Activated CD8-positive, alpha-beta T cell treated with anti-CD3 and anti-CD28 coated beads for 36 hours (primary cell): ENCODE measurements at places on chromosomes 1 and 21. TPM values are rescaled to one million over a fixed set of nuclear protein-coding genes. Genes with fewer than 3 reads are reported as not detected.

DNA sequence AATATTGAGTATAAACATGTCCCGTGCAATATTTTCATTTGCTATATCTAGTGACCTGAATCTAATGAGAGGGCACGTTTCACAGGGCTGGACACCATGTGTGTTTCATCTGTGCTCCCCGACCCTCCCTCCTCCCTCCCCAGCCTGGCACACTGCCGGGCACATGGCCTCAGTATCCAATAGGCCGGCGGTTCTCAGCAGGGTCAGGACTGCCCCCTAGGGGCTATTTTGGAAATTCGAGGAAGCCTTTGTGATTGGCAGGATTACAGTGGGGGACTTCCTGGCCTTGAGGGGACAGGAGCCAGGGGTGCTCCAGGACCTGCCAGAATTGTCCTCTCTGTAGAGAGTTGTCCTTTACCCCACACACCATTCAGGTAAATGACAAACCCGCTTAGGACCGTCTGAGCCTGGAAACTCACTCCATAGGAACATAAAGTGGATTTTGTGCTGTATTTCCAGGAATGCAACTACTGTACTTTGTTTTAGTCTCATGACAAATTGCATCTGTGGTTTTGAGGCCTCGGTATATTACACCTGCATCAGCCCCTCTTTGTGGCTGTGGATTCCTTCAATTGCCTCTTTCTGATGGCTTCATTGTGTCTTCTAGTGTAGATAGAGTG is 109.5 kb upstream of the SIM2 start:
- DNase-seq: peak; percentile 56
- no peaks in the 10 kb centered on the region for H3K36me3 ChIP-seq
- no peak overlapping the region for H3K4me3 ChIP-seq

- H3K27ac ChIP-seq: no peak overlapping the region
- no peaks in the 10 kb centered on the region for H3K36me3 ChIP-seq
Observed at GRCh38 chr1:64186138-64186897, 17.1 kb upstream of the UBE2U start.

- H3K4me3 ChIP-seq: no peak overlapping the region
- H3K36me3 ChIP-seq: no peaks in the 10 kb centered on the region
- H3K27me3 ChIP-seq: no peaks in the 10 kb centered on the region
- no peaks in the 10 kb centered on the region for H3K4me1 ChIP-seq
Observed at GRCh38 chr1:81470275-81470674, 330.5 kb upstream of the ADGRL2 start.

DNA sequence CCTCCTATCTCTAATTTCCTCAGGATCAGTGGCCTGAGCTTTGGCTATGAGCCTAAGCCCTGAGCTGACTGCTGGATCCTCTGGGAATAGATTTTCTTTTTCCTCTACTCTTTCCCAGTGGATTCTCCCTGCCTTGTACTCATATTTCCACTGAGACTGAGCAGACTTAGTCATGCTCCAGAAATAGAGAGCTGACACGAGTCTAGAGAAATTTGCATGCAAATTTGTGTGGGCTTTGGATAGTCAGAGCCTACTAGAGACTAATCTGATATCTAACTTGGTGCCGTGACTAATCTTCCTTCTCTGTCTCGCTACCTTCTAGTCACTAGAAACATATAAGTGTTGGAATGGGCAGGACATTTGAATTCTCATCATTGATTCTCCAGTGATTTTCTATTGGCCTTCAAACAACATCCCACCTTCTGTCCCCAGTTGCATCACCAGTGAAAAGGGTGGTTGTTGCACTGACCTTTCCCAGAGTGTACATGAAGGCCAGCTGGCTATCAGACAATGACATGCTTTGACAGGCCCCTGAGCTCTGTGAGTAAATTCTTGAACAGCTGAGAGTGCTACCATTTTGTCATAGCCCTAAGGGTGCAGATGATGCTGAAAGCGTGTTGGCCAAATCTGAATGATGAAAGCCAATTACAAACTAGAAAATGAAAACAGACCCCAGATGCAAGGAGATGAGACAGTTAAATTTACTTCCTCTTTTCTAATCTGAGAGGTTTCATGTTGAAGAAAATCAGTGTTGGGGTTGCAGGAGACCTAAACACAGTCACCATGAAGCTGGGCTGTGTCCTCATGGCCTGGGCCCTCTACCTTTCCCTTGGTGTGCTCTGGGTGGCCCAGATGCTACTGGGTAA is at the start of gene FCRLA:
Gene FCRLA, plus strand, starts transcription at position 748 of the 866 bp plus-strand sequence. Its CDS starts 36 bp downstream, at position 784.
- peaks cover 11% of the 10 kb centered on the region for H3K27me3 ChIP-seq
- no peak within 1 kb of the TSS for H3K27ac ChIP-seq
- no peaks in the 10 kb centered on the region for H3K36me3 ChIP-seq
- DNase-seq: no peak
- H3K4me1 ChIP-seq: no peaks in the 10 kb centered on the region

GRCh38 chr1:53123453-53124140 is 18.8 kb downstream of the SLC1A7 start:
- DNase-seq: no peak
- H3K36me3 ChIP-seq: no peaks in the 10 kb centered on the region
- no peaks in the 10 kb centered on the region for H3K27me3 ChIP-seq
- no peak overlapping the region for H3K27ac ChIP-seq
- no peak overlapping the region for H3K4me3 ChIP-seq

GRCh38 chr1:119564548-119564947 is 57.5 kb downstream of the HSD3B1 start:
- H3K36me3 ChIP-seq: no peaks in the 10 kb centered on the region
- no peak for DNase-seq
- H3K4me3 ChIP-seq: no peak overlapping the region
- H3K4me1 ChIP-seq: no peaks in the 10 kb centered on the region

GRCh38 chr1:93989601-93990000 is 80.4 kb upstream of the GCLM start:
- no peak overlapping the region for H3K4me3 ChIP-seq
- no peak overlapping the region for H3K27ac ChIP-seq
- no peaks in the 10 kb centered on the region for H3K36me3 ChIP-seq
- H3K27me3 ChIP-seq: peaks cover 15% of the 10 kb centered on the region
- no peak for DNase-seq

DNA sequence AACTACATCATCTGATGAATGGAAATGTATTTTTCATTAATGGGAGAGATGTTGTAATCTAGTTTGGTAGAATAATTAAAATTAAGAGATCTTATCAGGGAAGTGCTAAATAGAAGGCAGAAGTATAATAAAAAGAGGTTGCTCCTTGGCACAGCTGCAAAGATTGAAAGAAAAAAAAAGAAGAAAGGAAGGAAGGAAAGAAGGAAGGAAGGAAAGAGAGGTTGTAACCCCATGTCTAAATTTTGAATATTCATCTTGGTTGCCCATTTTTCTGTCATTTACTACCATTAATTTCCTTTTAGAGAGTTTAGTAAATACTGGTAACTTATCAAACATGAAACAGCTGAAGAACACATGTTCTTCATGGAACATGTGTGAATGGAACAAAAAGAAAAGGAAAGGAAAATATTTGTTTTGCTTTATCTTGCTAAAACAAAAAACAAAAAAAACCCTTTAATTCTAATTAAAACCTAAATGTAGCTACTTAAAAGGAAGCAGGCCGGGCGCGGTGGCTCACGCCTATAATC is 10.5 kb upstream of the MDM4 start:
- peaks cover 3% of the 10 kb centered on the region for H3K27me3 ChIP-seq
- H3K4me3 ChIP-seq: peak overlapping the region; percentile 89
- peaks cover 5% of the 10 kb centered on the region for H3K36me3 ChIP-seq

DNA sequence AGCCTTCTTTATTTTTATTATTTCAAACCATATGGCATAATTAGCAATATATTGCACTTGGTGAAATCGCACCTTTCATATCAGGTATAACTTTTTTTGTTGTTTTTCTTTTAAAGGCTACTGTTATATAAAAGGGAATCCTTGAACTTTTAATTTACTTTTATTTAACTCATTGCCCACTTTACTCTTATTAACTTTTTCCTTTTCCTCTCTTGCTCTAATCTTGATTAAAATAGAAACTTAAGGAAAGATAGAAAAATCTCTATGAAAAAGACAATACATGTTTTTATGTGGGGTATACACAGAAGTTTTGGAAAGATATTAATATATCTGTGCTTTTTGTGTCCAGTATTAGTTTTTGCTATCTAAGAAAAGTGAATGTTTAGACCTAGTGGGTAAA is 805.8 kb downstream of the USP25 start:
- DNase-seq: no peak
- no peak overlapping the region for H3K27ac ChIP-seq
- no peaks in the 10 kb centered on the region for H3K27me3 ChIP-seq
- no peaks in the 10 kb centered on the region for H3K4me1 ChIP-seq
- no peak overlapping the region for H3K4me3 ChIP-seq

DNA sequence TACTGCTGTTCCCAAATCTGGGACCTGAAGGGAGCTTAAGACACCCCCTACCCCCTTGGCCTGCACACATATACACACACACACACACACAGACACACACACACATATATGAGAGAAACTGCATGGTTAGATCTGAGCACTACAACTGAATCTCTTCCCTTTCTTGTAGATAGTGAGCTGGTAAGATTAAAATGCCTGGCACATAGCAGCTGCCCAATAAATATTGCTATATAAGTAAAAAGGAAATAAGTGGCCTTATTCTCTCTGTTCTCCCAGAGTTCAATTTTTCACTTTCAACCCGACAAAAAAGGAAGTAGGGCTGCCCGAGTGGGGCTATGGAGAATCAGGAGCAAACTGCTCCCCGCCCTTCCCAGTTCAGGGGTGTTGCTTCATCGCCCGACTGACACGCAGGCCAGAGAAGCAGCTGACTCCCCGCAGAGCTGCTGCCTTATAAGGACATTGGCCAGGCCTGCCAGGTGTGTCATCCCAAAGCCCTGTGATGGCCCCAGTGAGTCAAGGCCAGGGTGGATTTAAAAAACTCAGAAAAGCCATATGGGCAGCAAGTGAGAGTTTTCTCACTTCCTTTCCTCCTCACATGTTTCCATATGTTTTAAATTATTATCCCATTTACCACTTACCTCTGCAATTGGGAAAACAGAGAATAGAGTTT is 106.5 kb upstream of the SLC44A3 start:
- H3K36me3 ChIP-seq: no peaks in the 10 kb centered on the region
- no peaks in the 10 kb centered on the region for H3K4me1 ChIP-seq
- DNase-seq: peak; percentile 18
- no peak overlapping the region for H3K4me3 ChIP-seq
- H3K27ac ChIP-seq: no peak overlapping the region
- no peaks in the 10 kb centered on the region for H3K27me3 ChIP-seq

DNA sequence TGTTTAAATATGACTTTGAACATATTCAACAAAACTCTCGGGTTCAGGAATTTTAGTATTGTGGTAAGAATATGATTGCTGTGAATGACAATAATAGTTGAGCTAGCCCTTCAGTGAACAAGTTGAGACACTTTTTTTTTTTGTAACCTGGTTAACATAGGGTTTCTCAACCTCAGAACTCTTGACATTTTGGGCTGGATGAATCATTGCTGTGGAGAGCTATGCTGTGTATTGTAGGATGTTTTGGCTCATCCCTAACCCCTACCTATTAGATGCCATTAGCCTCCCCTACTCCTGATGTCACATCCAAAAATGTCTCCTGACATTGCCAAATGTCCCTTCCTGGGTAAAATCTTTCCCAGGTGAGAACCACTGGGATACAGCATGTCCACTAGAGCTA is 113.7 kb downstream of the RUNX1 start:
- peaks cover 85% of the 10 kb centered on the region for H3K4me1 ChIP-seq
- H3K4me3 ChIP-seq: peak overlapping the region; percentile 69
- no peaks in the 10 kb centered on the region for H3K36me3 ChIP-seq
- H3K27me3 ChIP-seq: no peaks in the 10 kb centered on the region

DNA sequence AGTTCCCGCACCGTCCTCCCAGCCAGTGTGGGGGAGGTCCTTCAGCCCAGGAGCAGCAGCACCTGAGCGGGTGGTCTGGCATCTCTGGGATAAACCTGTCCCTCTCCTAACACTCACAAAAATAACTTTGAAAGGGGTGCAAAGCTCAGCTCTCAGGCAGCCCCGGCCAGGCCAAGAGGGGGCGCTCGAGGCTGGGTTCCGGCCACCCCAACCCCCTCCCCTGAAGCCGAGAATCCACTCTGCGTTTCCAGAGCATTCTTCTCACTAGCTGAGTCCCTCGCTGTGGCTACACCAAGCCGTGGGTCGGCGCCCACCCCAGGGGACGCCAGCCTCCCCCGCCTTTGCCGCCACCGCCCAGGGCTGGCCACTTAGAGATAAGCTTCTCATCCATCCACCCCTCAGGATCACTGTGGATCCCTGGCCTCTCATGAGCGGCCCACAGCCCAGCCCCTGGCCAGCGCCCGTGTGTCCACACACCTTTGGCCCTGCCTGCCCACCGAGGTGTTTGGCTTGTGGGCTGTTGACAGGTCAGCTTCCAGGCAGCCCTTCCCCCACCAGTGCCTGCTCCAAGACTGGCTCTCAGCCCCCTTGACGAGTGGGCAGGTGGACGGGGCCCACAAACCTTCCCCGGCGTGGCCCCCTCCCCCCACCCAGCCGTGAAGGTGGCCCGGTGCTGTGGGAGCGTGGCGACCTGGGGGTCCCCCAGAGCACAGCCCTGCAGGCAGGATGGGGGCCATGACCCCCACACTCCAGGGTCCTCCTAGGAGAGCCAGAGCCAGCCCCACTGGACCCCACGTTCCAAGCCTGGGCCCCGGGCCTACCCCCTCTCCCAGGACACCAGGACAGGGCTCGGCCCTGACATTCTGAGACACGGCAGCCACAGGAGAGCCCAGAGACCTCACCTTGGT is 1.9 kb downstream of the FTCD start:
- H3K4me3 ChIP-seq: no peak overlapping the region
- H3K4me1 ChIP-seq: no peaks in the 10 kb centered on the region
- peak; percentile 74 for DNase-seq
- H3K27ac ChIP-seq: no peak overlapping the region
- H3K36me3 ChIP-seq: no peaks in the 10 kb centered on the region

DNA sequence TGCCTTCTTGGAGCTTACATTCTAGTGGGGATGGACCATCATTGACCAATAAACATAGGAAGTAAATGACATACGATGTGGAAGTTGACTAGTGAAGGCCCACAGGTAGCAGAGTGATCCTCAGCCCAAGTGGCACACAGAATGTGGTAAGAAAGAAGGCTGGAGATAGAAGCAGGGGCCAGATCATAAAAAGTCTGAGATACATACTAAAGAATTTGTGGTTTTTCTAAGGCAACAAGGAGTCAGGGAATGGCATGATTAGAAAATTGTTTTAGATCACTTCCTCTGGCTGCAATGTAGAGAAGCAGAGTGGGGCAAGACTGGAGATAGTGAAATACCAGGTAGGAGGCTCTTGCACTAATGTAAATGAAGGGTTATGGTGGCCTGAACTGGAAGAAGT is 154.0 kb downstream of the VPS13D start:
- H3K4me3 ChIP-seq: no peak overlapping the region
- H3K36me3 ChIP-seq: peaks cover 77% of the 10 kb centered on the region
- peaks cover 47% of the 10 kb centered on the region for H3K4me1 ChIP-seq
- DNase-seq: no peak
- H3K27ac ChIP-seq: peak overlapping the region; percentile 23

KISS1 gene
- total RNA-seq: not detected

NID1 gene
- total RNA-seq: 0.04 TPM

TDRD5 gene
- not detected for total RNA-seq

AADACL4 gene
- not detected for total RNA-seq

TMED5 gene
- total RNA-seq: 29.2 TPM

KLHL21 gene
- total RNA-seq: 18.1 TPM

LCE2A gene
- total RNA-seq: not detected

PODN gene
- not detected for total RNA-seq

RNPC3 gene
- 23.2 TPM for total RNA-seq

MORN1 gene
- total RNA-seq: 6.6 TPM

TCHH gene
- not detected for total RNA-seq
